Tibial nerve (tissue), 4 donors: ENCODE measurements at places on chromosomes 11 and 22. TPM values are rescaled to one million over a fixed set of nuclear protein-coding genes. Genes with fewer than 3 reads are reported as not detected.

Gene TMEM86A
- 11.0 TPM for total RNA-seq

Gene LRRC10B
- total RNA-seq: 0.21 TPM

Gene MMP11
- 6.5 TPM for total RNA-seq

Gene SF1
- 368 TPM for total RNA-seq

Gene CERK
- total RNA-seq: 42.0 TPM

Gene PATE1
- not detected for total RNA-seq

Gene MRGPRE
- total RNA-seq: not detected

Gene OPCML
- total RNA-seq: 1.0 TPM

Gene RIC3
- 14.9 TPM for total RNA-seq

Gene ISX
- total RNA-seq: not detected

Gene OR52I1
- not detected for total RNA-seq

Gene SLC22A8
- not detected for total RNA-seq

Gene TBX10
- total RNA-seq: not detected

Gene MCM5
- 25.3 TPM for total RNA-seq

Gene CAPN5
- 19.2 TPM for total RNA-seq

Gene MYRF
- 1.0 TPM for total RNA-seq

Gene HORMAD2
- total RNA-seq: not detected
